ENCODE measurements at places on chromosomes 7 and 10.
A peak's percentile ranks its signal among the peaks of the same experiment; 100 is the strongest.

DNA sequence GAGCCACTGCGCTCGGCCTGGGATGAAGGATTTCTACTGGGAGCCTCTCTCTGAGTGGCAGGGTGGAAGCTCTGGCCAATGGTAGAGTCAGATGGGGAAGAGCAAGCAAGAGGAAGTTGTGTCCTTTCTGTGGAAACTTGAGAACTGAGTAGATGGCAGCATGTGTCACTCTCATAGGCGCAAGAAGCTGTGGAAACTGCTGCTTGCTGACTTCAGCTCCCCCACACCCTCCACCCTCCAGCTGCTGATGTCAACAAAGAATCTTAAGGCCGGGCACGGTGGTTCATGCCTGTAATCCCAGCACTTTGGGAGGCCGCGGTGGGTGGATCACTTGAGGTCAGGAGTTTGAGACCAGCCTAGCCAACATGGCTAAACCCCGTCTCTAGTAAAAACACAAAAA, 39.8 kb upstream of the SRGN start:
- DNase-seq: no peak

DNA sequence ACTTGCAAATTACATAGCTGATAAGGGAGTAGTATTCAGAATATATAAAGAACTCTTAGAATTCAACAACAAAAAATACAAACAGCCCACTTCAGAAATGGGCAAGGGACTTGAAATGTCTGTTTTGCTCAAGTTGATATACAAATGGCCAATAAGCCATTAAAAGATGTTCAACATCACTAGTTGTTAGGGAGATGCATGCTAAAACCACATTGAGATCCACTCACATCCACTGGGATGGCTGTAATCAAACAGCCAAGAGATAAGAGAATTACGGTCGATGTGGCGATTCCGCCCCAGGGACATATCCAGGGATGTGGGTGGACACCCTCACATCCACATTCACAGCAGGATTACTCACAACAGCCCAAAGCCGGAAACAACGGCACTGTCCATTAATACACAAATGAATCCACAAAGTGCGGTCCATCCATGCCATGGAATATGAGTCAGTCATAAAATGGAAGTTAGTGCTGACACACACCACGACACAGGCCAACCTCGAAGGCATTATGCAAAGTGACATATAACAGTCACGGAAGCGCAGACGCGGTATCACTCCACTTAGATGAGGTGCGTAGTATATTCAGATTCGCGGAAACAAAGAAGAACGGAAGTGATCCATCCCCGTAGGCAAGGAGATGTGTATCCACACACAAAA, 227.8 kb downstream of the DNAJB6 start:
- peak; percentile 89 for DNase-seq

DNA sequence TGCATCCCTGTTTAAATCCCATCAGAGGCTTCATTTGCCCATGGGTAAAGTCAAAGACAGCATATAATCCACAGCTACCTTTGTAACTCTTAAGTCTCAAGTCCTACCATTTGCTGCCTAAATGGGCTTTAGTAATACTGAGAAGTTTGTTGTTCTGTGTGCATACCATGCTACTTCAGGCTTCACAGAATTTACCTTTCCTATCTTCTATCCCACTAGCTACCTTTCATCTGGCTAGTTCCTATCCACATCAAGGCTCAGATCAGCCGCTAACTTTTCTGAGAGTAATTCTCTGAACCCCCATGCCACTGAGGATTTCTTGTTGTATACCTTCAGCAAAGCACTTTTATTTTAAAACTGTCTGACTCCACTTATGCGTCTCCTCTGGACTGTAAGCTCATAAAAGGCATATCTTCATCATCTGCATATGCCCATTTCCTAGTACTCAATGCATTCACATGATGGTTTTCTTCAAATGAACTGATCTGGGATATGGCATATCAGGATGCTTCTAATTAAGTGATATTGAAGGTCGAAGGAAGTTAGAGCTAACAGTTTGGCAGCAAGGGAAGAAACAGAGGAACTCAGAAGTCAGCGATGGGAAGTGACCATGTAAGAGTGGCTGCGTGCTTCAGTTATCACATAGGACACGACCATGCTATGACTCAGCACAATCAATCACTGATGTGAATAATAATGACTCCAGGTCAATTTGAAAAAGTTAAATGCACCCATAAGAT, 283.9 kb upstream of the DKK1 start:
- no peak for DNase-seq

- DNase-seq: no peak
Observed at GRCh38 chr7:27897441-27897847, 157.5 kb downstream of the TAX1BP1 start.

DNA sequence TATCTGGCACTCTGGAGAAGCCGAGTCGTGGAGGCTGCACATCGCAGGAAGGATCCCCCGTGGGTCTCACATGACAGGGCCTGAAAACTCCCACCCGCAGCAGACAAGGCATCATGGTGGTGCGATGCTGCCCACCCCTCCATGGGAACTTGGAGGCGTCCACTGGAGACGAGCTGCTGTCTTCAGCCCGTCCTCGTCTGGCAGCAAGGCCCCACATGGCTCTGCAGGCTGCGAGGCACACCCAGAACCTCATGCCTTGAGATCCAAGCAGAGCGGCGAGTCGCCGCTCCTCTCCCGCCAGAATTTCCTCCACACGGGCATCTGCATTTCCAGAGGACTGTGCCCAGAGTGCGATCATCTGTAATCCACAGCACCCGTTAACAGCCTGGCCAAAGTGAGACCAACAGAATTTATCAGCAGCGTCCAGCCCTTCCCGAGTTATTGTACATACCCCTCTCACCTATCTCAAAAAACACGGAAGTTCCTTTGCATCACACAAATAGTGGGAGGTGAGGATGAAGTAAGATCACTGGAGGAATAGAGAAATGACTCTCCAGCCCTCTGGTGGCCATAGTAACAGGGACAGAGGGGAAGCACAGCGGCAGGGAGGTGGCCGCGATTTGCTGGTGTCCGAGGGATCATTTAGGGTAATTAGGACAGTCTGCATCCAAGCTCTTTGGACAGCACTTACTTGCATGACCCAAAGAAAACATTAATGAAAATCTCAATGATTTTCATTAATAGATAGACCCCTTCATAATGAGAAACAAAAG, 292.4 kb downstream of the USP6NL start:
- no peak for DNase-seq

DNA sequence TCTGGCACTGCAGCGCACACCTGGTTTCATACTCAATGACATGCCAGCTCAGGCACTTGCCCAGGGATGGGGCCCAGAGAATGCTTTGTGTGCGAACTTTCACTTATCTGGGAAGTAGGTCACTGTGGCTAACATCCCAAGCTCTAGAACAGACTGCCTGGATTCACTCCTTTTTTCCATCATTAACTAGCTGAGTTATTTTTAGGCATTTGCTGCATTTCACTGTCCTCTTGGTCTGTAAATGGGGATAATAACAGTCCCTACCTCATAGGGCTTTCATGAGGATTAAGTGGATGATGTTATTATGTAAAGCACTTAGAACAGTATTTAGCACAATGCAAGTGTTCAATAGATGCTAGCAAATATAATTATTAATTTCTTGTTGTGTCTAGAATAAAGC, 98.7 kb upstream of the DOCK1 start:
- DNase-seq: no peak

DNA sequence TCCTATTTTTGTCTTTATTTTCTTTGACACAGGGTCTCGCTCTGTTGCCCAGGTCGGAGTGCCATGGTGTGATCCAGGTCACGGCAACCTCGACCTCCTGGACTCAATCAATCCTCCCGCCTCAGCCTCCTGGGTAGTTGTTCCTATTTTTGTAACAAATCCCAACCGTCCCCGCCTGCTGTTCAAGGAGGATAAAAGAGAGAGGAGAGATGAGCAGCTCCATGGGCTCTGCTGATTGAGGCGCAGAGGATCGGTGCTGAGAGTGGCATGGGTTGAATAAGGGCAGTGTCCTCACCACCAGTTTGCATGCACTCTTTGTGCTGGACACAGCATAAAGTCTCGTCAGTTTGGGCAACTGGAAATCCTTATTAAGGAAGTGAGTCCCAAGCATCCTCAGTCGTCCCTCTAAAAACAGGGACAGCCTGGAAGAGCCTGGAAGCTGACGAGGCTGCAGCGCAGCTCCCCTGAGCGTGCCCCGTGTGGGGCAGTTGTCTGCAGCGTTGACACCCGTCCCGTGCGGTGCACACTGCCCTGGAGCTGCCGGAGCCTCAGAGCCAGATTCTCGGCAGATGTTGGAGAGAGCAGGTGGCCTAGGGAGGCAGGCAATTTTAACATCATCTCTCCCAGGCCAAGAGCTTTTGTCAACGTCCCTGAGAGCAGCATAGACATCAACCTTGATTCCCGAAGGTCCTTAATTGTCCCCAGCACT, 404.2 kb upstream of the RNF32 start:
- DNase-seq: no peak

GRCh38 chr7:133550145-133550544, 297.3 kb downstream of the EXOC4 start:
- no peak for DNase-seq

GRCh38 chr10:20535897-20536881, 360.9 kb downstream of the NEBL start:
- DNase-seq: no peak

DNA sequence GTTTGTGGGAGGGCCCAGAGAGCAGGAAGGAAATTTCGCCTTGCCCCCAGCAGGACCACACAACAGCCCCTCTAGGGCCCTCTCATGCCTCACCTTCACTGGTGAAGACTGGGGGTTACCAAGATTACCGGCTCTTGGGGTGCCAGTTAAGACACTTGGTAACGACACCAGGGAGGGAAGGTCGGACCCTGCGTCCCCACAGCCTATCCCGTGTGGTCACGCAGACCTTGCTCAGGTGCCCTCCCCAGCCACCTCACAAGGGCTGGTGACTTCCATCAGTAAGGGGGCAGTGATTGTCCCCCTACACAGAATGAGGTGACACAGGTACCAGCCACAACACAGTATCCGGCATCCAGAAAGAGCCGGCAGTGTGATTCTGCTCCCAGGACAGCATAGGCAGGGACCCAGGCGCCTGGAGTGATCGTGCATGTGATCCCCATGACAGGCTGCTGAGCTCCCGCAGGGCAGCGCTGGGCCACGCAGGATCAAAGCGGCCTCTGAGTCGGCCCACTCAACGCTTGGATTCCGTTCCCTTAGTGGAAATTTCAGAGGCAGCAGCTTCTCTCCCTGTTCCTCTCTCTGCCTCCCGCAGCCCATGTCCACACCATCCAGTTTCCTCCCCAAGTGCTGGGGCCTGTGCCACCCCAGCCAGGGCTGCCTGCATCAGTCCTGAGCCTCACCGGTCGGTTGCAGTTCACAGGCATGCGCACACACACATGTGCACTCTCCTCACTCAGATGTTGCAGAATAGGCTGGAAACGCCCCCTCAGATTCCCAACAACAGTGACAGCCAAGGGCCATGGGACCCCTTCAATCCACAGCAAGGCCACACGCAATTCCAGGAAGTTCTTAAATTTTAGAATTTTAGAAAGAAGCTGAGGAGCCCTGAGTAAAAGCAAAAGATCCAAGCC, 35.8 kb downstream of the CAMK2B start:
- peak; percentile 39 for DNase-seq

GRCh38 chr10:113754125-113754524, 2.6 kb downstream of the PLEKHS1 start:
- DNase-seq: no peak

Data from SJSA1 (cell line).